A549 treated with AZD2906 at 1 μM for 4 hours (cell line): ENCODE measurements at places on chromosomes 7 and 10. TPM values are rescaled to one million over a fixed set of nuclear protein-coding genes. Genes with fewer than 3 reads are reported as not detected.

The ARMS2 gene
- total RNA-seq, result not detected in 5 replicates

The PNLIPRP3 gene
- 0.03 to 0.07 TPM (median 0.04 TPM) in 5 replicates for total RNA-seq

The GHITM gene
- 196 to 216 TPM (median 196 TPM) in 5 replicates for total RNA-seq

The PIK3AP1 gene
- 0.55 to 0.90 TPM (median 0.58 TPM) in 5 replicates for total RNA-seq

The FOXP2 gene
- total RNA-seq, result not detected in 5 replicates
